ENCODE measurements at places on chromosomes 13 and 19.

- DNase-seq = no peak
These were observed 69.6 kb downstream of the STK24 start for GRCh38 chr13:98507282-98507797.

GRCh38 chr13:99296398-99296797 is 10.8 kb downstream of the GPR183 start:
- no peak for DNase-seq

DNA sequence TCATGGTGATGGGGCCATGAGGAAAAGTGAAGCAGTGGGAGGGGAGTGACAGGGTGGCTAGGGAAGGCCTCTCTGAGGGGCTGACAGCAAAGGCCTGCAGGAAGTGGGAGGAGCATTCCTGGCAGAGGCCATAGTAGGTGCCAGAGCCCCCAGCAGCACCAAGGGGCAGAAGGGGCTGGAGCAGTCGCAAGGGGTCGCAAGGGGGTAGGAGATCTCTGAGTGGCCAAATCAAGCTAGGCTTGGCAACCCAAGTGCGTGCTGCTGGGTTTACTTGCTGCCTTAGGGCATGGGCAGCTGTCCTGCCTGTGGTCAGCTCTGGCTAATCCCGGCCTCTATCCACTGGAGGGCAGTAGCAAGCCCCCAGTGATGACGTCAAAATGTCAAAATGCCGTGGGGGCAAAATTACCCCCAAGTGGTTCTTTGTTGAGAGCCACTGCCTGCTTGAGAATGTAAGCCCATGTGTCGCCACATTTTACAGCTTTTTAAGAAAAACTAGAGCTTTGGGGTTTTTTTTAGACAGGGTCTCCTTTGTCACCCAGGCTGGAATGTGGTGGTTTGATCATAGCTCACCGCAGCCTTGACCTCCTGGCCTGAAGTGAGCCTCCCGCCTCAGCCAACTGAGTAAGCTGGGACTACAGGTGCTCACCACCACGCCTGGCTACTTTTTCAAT is 11.8 kb downstream of the CCDC97 start:
- peak; percentile 83 for DNase-seq

DNA sequence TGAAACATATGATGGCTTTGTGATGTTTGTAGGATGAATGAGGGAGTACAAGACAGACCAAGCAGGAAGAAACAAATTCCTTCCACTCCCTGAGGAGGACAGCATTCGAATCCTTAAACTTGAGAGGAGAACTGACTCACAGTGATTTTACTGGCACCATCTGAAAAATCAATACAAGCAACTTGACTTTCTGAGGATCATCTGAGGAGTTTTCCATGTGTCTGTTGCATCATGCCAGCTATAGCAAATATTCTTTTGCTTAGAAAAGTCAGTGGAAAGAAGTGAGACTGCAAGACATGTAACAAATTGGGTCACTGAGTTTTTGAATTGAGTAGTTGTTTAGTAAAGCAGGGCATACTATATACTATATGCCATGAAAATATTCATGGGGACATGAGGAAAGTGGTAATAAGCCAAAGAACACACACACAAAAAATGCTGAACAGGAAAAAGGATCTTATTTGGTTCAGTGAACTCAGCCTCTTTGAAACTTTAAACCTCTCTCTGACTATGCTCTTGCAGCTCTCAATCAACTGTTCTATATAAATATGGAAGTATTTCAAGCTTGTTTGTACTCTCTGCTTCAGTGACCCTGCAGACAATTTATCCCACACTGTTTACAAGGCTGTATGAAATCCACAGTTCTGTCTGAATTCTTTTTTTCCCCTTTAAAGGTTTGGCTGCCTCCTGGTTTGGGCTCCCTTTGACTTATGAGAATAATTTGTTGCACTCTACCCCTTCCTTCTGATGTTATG is 35.5 kb downstream of the SERTM1 start:
- no peak for DNase-seq

- peak; percentile 13 for DNase-seq
These were observed 257.4 kb downstream of the TDRD3 start for GRCh38 chr13:60654415-60654814.

DNA sequence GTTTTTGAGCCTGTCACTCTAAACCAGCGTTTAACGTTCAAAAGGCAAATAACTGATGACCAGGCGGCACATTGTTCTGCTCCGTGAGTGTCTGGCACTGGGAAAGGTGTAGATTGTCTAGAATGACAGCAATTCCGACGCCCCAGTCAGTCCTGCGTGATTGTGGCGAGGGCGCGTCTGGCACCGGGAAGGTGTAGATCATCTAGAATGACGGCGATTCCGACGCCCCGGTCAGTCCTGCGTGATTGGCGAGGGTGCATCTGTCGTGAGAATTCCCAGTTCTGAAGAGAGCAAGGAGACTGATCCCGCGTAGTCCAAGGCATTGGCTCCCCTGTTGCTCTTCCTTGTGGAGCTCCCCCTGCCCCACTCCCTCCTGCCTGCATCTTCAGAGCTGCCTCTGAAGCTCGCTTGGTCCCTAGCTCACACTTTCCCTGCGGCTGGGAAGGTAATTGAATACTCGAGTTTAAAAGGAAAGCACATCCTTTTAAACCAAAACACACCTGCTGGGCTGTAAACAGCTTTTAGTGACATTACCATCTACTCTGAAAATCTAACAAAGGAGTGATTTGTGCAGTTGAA is 26.1 kb upstream of the NDUFS7 start:
- DNase-seq = no peak

DNA sequence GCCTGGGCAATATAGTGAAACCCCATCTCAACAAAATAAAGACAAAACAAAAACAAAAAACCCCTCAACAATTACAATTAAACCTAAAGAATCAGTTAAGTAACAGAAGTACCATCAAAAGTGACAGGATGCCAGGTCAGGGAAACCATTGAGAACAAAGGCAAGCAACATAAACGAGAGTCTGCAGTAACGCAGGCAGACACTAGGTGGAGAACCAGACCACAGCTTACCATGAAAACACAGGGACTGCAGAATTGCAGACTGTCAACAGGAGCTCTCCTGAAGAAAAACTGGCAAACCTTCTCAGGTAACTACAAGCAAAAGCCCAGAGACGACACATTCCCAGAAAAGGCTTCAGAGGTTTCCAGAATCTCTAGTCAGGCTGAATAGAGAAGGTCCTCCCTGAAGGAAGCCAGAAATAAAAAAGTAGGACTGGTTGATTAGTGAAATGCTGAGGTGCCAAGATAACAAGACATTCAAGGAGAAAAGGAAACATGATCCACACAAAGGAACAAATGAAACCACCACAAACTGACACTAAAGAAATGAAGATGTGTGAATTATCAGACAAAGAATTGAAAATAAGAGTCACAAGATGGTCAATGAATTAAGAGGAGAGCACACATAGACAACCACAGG is 2.2 kb upstream of the ZNF665 start:
- peak; percentile 65 for DNase-seq

DNA sequence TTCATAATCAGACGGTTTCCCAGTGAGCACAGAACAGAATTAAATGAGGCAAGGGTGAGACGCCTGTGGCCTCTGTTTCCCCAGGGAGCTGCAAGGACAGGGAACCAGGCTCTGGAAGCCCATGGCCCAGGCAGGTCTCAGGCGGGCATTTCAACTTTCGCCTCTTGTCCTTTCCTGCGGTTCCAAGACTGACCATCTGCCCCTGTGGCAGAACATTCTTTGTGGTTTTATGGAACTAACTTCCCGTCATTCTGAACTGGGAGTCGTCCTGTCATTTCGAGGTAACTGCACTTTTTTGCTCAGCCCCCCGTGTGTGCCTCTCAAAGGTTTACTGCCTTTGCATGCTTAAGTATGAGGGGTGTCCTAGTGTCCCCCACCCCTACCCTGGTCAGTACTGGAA is 70.9 kb downstream of the KL start:
- no peak for DNase-seq

DNA sequence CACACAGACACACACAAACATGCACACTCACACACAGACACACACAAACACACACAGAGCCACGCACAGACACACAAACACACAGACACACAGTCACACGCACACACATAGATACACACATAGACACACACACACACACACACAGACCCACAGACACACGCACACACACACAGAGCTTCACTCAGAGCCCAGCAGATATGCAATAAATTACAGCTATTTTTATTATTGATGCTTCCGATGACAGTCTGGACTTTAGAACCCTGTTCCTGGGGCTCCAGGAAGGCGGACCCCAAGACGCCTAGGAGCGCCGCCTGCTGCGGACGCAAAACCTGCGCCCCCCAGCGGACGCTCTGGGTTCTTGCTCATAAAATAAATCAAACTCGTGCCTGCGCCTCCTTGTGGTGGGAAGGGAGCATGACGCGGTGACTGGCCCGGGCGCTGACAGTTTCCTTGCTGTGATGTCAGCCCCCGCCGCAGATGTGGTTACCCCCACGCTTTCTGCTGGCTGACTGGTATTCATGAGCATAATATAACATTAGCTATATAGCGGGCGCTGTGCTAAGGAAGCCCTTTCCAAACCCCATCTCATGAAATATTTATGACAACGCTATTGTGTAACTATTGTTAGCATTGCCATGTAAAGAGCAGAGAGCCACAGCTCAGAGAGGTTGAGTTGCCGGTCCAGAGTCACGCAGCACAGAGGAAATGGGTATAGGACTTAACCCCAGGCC is 64.4 kb upstream of the TM9SF2 start:
- peak; percentile 85 for DNase-seq

DNA sequence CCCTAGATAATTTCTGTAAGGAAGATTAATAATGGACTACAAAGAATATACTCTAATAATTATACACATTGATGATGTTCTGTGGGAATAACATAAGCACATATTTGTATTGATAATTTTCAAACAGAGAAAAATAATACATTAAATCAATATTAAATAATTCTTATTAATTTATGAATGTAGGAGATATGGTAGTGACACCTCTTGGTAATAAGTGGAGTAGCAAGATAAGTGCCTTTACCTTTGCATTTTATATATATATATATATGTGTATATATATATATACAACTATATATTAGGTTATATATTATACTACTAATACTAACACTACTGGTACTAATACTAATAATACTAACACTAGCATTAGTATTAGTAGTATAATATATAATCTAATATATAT is 905.8 kb downstream of the SLITRK1 start:
- no peak for DNase-seq

DNA sequence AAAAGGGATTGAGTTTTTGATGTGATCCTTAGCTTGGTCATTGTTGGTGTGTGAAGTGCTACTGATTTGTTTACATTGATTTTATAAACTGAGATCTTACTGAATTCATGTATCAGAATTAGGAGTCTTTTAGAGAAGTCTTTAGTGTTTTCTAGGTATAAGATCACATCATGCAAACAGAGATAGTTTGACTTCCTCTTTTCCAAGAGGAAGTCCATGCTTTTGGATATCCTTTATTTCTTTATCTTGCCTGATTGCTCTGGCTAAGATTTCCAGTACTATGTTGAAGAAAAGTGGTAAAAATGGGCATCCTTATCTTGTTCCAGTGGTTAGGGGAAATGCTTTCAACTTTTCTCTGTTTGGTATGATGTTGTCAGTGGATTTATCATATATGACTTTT is 561.2 kb upstream of the SLITRK1 start:
- no peak for DNase-seq

DNA sequence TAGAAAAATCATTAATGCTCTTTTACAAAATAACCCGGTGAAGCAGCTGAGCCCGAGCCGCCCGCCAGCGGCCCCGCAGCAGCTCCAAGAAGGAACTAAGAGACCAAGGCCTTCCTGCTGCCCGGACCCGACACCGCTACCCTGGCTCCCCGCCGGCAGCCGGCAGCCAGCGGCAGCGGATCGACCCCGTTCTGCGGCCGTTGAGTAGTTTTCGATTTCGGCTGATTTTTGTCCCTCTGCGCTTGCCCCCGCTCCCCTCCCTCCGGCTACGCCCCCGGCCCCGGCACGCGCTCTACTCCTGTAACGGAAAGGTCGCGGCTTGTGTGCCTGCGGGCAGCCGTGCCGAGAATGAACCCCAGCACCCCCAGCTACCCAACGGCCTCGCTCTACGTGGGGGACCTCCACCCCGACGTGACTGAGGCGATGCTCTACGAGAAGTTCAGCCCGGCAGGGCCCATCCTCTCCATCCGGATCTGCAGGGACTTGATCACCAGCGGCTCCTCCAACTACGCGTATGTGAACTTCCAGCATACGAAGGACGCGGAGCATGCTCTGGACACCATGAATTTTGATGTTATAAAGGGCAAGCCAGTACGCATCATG is at the start of gene PABPC3:
Gene PABPC3, plus strand, starts transcription at position 286 of the 603 bp plus-strand sequence. Its CDS starts 63 bp downstream, at position 349.
- DNase-seq = no peak

- peak; percentile 23 for DNase-seq
These were observed 314.1 kb downstream of the ZNF536 start for GRCh38 chr19:30686176-30686820.

- DNase-seq = no peak
These were observed 481.3 kb upstream of the GPC6 start for GRCh38 chr13:92745258-92745657.

DNA sequence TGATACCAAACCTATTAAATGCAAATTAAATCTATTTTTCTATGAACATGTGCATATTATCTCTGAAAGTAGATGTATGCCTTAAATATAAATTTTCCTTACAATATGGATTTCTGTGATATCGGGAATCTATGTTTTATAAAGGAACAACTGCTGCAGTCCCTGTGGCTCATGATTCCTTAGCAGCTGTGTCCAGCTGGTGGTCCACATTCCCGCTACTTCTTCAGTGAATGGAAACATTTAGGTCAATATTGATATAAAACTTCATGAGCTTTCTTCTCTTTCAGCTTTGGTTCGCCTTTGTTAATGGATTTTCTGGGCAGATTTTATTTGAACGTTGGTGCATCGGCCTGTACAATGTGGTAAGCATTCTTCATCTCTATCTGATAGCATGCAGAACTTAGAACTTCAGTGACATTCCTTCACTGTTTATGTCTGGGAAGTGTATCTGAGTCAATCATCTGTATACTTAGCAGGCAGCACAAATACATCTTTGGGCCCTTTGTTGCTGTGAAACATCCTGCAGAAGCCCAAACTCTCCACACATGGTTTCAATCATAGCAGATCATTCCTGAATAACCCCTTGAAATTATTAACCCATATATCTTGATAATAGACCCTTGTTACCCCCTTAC is 223.9 kb downstream of the SHISA2 start:
- no peak for DNase-seq

GRCh38 chr13:92830821-92831220 is 395.8 kb upstream of the GPC6 start:
- DNase-seq = no peak

- peak; percentile 34 for DNase-seq
These were observed 27.3 kb upstream of the TPP2 start for GRCh38 chr13:102569488-102569887.
